ENCODE measurements at places on chromosomes 12 and 14. TPM values are rescaled to one million over a fixed set of nuclear protein-coding genes. Genes with fewer than 3 reads are reported as not detected.

- peak; percentile 44 for DNase-seq
These were observed 19.7 kb upstream of the ITPK1 start for GRCh38 chr14:93135399-93135798.

OR6C6 gene
- not detected for total RNA-seq

DNA sequence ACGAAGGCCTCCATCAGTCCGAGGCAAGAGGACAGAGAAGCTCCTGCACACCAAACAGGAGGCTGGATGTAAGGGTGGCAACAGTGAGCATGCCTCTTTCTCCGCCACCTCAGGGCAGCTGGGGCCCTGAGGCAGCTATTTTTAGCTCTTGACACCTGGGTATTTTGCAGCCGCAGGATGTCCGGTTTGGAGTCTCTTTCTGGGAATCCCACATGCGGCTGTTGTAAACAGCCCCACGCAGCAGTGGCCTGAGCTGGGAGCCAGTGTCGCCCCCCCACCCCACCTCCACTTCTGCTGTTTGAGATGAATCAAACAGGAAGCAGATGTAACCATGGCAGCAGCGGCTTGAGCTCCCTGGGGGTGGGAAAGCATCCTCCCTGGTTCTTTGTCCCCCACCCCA, 11.7 kb downstream of the HDAC7 start:
- DNase-seq, result peak; percentile 41

TIMM9 gene
- 28.4 TPM for total RNA-seq

GRCh38 chr12:26304273-26304672, 108.9 kb downstream of the SSPN start:
- DNase-seq, result no peak

PLA2G1B gene
- 5.0 TPM for total RNA-seq

DTX1 gene
- total RNA-seq, result 0.82 TPM

KERA gene
- not detected for total RNA-seq

DNA sequence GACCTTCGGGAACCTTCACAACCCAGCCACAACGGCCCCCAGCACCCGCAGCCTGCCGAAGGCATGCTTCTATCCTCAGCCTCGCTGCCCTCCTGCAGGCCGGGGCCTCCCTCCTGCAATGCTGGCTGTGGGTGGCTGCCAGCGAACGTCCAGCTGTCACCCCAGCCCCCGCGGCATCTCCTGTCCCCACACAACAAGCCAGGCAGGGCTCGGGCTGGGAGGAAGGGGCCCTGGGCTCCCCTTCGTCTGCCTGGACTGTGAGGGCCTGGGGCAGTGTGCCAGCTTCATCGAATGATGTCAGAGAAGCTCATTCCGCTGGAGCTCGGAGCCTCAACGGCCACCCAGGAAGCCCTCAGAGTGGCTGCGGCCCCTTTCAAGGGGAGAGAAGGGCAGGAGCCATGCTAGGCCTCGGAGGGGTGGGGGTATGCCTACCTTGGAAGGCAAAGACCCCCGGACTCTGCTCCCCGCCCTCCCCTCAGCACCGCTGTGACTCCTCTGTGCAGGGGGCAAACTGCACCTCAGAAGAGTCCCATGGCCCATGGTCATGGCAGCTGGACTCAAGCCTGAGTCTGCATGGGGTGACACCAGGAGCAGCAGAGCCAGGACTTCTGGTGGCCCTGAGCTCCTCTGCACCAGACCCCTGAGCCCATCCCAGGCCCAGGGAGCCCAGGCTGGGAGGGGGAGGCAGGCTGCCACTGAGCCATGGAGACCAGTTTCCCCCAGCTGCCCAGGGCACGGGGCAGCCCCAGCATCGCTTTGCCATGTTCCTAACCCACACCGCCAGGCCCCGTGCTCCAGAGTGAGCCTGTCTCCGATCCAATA, 24.7 kb upstream of the C14orf180 start:
- no peak for DNase-seq

DNA sequence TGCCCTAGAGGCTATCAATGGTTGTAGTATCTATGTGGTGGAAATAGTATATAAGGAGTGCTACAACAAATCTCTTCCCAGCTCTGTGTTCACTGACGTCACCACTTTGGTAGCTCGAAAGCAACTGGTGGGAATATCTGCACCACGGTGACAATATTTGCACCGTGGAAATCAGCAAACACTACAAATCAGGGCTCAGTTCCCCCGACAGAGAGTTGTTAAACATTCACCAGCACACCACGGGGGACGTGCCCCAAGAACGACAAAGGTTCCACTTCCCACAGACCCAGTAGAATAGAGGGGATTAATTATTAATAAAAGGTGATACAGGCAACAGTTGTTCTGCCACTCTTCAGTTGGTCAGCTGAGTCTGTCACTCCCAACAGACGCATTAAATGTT, 98.4 kb downstream of the CCDC60 start:
- DNase-seq, result no peak

DNA sequence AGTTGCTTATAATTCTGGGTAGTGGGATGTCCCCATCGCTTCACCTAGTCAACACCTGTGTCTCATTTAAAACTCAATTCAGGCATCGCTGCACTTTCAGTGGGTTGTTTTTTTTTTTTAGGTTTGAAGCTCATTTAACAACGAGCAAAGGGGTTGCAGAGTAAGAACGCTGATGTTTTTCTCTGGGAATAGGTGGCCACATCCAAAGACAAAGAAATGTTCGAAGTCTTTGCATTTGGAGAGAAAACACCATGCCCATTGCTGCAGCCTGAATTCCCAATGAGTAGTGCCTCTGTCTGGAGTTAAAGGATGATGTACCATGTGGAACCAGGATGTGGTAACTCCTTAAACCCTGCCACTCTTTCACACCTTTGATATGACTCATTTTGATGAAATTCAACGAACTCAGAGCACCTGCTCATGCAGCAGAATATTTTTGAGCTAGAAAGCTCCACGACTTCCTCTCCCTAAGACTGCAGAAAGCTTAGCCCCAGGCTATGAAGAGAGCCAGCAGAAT, 35.1 kb upstream of the BATF start:
- DNase-seq, result no peak

GRCh38 chr14:85564841-85565527, 35.0 kb downstream of the FLRT2 start:
- DNase-seq, result no peak

LYZ gene
- total RNA-seq, result 20.6 TPM

FAM222A gene
- total RNA-seq, result 5.5 TPM

DNA sequence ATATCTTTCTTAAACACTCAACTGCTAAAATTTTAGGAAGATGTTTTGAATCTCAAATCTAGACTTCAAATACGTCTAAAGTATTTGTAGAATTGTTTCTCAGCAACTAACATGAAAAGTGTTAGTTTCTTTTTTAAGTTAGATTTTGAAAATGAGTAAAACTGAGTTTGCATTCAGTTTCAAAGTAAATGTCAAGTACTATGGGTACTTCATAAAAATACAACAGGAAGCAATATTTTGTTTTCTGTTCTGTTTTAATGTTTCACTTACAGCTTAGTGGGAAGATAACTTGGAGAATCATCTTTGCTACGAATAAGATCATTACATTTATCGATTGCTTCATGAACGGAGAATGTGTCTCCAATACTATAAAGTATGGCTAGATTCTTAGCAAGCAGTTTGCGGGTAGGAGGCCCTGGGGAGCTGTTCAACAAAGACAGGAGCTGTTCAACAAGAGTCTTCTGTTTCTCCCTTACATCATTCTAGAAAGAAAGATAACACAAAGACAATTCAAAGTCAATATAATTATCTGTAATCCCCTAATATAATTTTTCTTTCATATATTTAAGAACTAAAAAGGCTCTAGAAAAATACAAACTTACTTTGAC, 20.2 kb downstream of the HEATR5A start:
- no peak for DNase-seq

NANOG gene
- 0.40 TPM for total RNA-seq

DNA sequence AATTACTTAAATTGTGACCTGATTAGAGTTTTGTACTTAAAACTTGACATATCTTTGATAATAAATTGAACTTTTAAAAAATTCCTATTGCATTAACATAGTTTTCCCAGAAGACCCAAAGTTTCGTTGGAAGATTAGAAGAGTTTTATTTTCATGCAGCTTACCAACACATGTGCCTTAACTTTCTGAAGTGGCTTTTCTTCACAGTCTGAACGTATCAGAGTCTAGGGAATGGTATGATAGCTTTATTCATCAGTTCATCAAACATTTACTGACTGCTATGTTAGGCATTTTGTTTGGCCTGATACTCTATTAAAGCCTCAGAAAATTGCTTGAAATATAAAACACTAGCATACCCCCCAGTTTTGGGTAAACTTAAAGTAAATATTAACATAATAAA, 65.2 kb downstream of the MARK3 start:
- DNase-seq, result no peak

GRCh38 chr14:59199205-59199604, 10.7 kb downstream of the DAAM1 start:
- DNase-seq, result no peak

DNA sequence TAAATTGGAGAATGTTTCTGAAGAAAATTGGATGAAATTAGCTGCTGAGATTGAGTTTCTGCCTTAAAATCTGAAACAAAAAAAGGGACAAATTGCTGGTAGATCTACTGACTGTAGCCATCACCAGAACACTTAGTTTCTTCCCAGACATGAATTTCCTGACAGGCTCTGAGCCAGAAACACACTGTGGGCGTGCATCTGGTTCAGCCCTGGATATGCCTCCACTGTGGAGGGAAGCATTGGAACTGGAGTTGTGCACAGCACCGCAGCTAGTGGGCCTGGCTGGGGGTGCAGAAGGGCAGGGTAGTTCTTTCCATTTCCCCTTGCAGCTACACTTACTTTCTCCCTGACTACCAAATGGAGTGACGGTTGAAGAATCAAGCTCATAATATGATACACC, 31.2 kb downstream of the CREBL2 start:
- no peak for DNase-seq

CMA1 gene
- 1.3 TPM for total RNA-seq

GRCh38 chr14:77908847-77909246, 108.9 kb downstream of the ADCK1 start:
- DNase-seq, result no peak

SDSL gene
- 14.2 TPM for total RNA-seq

MBIP gene
- total RNA-seq, result 18.7 TPM

- DNase-seq, result peak; percentile 74
These were observed 32.9 kb downstream of the MAP1LC3B2 start for GRCh38 chr12:116591855-116592637.

OR4L1 gene
- not detected for total RNA-seq

GRCh38 chr12:109347589-109347988, at the start of gene MYO1H:
MYO1H (plus strand) TSS chr12:109347900; CDS start chr12:109347961, 61 bp downstream.
- no peak for DNase-seq

DNA sequence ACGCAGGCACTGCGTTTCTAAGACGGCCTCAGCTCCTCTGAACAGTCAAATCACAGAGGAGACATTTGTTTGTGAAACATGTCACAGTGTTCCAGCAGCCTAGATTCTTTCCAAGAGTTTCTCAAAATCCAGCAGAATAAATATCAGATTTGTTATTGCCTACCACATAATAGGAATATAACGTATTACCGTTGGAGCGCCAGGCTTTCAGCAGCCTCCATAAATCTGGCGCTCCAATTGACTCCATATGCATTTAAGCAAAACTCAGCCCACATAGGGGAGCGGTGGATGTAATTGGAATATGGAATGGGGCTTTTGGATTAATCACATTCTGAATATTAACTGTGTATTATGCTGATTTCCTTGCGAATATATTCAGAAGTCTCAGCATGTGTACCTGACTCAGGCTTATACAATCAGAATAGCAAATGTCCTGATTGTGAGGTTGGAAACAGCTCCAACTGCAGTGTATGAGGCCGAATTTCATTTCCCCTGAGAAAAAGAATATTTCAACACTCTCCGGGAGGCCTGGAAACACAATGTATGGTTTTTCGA, 174.0 kb downstream of the ASCL4 start:
- DNase-seq, result no peak

GRCh38 chr12:121490401-121491281, 90.2 kb downstream of the KDM2B start:
- no peak for DNase-seq

DNA sequence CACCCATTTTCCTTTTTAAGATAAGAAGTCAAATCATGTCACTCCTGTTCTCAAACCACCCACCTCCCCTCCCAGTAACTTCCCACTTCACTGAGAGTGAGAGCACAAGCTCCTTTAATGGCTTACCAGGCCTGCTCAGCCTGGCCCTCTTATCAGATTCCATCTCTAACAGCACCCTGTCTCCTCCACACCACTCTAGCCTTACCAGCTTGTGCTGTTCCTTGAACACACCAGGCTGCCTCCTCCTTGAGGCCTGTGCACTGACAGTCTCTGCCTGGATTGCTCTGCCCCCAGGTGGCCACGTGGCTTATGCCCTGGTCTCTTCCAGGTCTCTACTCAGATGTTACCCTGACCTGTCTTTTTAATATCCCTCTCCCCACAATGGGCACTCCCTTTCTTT, 40.1 kb upstream of the EVL start:
- DNase-seq, result peak; percentile 23

- no peak for DNase-seq
These were observed 29.8 kb upstream of the C14orf180 start for GRCh38 chr14:104549536-104550339.

CHGA gene
- 326 TPM for total RNA-seq

GRCh38 chr12:95318071-95318545, 100.5 kb downstream of the VEZT start:
- no peak for DNase-seq

DNA sequence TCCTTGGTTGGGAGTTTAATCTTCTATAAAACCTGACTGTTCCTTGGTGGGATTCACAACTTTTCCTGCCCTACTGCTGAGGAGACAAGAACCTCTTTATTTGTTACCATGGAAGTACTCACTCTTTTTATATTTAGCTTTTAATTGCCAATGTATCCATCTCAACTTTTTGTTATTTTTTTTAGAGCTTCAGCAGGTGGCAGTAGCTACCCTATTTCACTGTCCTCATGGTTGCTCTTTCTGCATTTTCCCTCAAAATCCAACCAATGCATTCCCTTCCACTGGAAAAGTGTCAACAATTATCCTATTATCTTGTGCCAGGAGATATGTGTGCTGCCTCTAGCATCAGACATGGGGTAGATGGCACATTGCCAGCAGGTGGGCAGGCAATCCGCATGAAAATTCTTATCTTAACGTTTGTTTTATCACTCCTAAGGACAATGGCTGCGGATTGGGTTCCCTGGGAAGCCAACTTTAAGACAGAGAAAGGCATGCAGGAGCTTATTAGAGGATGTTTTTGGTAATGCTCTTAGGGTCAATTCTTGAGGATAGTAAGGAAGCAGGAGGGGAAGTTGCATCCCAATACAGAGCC, 406.4 kb downstream of the SNAPC1 start:
- DNase-seq, result no peak

DNA sequence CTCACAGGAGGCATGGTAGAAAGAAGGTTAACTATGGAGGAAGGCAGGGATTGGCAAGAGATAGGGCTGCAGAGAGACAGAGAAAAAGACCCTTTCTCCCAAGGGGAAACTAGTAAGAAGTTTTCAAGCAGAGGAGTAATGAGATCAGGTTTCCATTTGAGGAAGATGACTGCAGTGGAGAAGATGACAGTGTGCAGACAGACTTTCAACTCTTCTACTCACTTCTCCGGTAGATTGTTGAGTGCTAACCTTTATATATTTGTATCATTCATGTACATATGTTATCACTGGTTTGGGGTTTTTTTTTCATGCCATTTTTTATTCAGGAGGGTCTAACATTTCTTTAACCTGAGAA, 5.9 kb upstream of the B3GNT4 start:
- DNase-seq, result no peak

- peak; percentile 75 for DNase-seq
These were observed 49.2 kb upstream of the PNMA1 start for GRCh38 chr14:73763396-73763795.

- DNase-seq, result no peak
These were observed 111.8 kb downstream of the PRIMA1 start for GRCh38 chr14:93676416-93676958.
